ENCODE measurements at places on chromosomes 16 and 17.
A peak's percentile ranks its signal among the peaks of the same experiment; 100 is the strongest.

DNA sequence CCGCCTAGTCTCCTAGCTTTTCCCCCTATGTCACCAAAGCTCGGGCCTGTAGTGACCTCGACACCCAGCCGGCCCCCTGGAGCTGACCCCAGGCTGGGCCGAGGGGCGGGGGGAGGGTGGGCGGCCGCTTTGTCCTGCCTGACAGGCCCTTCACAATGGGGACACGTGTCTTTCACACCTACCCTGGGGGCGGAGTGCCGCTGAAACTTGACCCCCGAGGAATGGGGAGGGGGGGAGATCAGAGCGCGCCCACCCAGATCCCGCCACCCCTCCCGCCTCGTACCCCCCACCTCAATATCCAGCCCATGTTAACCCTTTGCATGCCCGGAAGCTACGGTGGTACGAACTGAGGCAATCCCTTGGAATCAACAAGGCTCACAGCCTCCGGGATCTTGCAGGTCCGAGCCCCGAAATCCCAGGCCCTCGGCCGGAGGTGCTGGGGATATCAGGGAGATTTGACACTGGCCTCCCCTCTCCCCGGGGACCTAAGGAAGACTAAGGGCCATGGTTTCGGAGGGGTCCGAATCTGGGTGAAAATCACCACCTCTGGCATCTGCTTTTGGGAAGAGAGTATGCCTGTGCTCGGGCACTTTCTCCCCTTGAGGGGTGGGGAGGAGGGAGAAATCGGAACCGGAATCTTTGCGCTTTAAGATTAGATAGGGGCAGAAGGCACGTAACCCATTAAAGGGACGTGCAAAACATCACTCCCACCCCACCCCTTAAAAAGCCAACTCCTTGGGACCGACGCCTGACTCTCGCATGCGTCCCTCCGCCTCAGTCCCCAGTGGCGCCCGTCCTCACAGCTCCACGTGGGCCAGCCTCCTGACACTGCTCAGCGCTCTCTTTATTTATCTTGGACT, 2.6 kb downstream of the NOG start:
- no peak for DNase-seq

GRCh38 chr16:69712277-69712676, 14.1 kb downstream of the NQO1 start:
- DNase-seq: no peak

DNA sequence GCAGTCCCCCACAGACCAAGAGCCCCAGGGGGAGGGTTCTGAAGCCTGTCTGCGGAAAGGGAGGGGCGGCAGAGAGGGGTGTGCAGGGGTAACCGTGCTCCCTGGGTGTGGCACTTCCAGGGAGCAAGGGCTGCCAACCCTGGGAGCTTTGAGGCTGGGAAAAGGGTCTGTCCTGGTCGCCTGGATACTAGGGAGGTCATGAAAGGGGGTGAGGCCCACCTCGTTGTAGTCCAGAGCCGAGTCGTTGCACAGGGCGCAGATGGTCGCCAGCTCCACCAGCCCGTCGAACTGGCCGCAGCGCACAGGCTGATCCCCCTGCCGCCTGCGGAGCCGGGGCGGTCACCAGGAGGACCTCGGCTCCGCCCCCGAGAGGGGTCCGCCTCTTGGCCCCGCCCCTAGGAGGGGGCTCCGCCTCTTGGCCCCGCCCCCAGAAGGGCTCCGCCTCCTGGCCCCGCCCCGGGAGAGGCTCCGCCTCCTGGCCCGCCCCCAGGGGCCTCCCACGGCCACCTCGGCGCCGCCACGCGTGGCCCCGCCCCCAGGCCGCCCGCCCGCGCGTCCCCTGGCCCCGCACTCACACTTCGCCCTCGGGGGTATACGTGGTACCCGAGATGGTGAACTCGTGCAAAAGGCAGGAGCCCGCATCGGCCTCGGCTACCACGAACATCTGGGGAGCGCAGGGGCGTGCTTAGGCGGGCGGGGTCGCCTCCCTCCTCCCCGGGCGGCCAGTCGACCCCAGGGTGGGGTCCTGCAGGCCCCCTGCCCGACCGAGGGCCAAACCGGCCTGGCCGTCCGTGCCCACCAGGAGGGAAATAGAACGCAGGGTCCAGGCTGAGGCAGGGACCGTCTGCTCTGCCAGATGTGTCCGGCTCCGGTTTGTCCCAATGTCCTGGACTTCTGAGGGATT, 19.5 kb downstream of the ATP2A3 start:
- peak; percentile 10 for DNase-seq

- no peak for DNase-seq
Observed at GRCh38 chr16:75048054-75048453, 49.2 kb downstream of the ZNRF1 start.

- no peak for DNase-seq
Observed at GRCh38 chr17:58329035-58329809, 627 bp upstream of the TSPOAP1 start.

DNA sequence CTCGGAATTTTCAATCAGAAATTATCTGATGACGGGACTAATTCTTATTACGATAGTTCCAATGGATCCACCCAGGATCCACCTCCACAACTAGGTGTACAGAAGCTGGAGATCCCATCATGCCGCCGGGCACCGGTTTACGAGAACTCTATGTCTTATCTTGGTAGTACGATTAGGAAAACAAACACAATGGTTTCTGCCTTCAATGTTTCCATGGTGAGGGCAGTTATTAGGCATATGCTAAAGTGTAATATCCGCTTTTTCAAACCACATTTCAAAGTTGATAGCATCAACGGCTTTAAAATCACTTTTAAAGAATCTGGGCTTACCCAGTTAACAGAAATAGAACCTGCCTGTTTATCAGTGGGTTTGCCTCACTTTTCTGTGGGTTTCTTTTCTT, 705.7 kb downstream of the MAF start:
- no peak for DNase-seq

DNA sequence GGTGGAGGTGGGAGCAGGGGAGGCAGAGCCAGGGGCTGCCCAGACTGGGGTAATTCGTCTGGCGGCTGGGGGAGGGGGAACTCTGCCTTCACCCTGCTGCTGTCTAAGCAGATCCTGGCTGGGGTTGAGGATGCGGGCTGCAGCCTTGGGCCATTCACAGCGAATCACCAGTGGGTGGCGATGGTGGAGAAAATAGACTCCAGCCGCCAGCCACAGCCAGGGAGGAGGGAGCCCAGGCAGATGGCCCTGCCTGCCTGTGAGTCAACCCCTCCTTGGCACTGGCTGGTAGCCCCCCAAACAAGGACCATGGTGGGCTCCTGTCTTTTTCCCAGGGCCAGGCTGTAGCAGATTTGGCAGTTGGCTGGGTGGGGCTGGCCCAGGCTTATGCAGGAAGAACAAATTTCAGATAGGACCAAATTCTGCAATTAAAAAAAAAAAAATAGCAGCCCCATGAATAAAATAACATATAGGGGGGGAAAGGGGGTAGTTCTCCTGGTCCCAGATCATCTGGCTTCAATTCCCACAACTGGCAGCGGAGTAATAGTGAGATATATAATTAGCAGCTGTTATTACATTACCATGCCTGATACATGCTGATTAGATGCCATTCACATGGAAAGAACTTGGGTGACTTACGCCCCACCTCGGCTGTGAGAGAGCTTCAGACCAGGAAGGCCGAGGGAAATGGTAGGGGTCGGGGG, 41.5 kb upstream of the CDH5 start:
- peak; percentile 28 for DNase-seq

- DNase-seq: peak; percentile 41
Observed at GRCh38 chr16:46629331-46630219, 8.4 kb upstream of the SHCBP1 start.

GRCh38 chr16:87420026-87421002, 28.2 kb downstream of the MAP1LC3B start:
- no peak for DNase-seq

DNA sequence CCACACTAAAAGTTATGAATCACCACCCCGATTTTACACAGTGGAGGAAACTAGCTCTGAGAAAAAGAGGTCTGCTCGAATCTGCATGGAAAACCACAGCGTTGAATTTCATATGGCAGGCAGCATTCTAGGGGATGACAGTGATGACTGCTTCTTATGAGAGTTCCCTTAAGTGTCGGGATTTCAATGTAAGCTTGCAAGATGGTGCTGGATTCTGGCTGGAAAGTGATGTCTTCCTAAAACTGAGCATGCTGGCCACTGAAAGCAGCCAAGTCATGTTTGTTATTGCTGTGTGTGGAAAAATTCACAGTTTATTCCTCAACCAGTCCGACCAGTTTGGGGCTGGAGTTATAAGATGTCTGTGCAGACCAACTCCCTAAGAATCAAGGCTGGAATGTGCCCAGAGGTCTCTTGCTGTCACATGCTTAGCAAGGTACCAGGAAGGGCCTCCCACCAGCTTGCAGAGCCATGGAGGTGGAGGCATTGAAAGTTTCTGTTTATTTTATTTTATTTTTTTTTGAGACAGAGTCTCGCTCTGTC, 37.2 kb upstream of the GAN start:
- no peak for DNase-seq

GRCh38 chr17:35666967-35667532, 64.4 kb upstream of the RASL10B start:
- peak; percentile 40 for DNase-seq

GRCh38 chr16:728131-728889, 1.4 kb downstream of the HAGHL start:
- DNase-seq: peak; percentile 63

GRCh38 chr16:86406056-86406455, 104.3 kb upstream of the FOXF1 start:
- no peak for DNase-seq

GRCh38 chr16:65059406-65059980, 62.4 kb downstream of the CDH11 start:
- DNase-seq: no peak

DNA sequence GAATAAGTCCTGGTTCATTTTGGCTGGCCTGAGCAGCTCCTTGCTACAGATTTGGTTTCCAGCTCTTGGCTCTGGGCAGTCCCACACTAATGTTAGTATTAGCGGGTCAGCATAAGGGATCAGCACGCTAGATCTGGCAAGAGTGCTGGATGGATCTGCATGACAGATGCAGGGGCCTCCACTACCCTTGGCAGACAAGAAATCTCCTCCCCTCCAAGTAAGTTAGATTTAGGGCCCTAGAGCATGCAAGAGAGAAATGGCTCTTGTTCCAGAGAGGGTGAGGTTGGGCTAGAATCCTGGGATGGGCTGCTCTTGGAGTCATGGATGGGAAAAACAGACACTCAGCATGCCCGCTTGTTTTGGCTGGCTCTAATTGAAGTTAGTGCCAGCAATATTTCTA, 414.3 kb downstream of the RBFOX1 start:
- DNase-seq: no peak

GRCh38 chr16:89437251-89437987, 52.9 kb downstream of the ANKRD11 start:
- DNase-seq: no peak

DNA sequence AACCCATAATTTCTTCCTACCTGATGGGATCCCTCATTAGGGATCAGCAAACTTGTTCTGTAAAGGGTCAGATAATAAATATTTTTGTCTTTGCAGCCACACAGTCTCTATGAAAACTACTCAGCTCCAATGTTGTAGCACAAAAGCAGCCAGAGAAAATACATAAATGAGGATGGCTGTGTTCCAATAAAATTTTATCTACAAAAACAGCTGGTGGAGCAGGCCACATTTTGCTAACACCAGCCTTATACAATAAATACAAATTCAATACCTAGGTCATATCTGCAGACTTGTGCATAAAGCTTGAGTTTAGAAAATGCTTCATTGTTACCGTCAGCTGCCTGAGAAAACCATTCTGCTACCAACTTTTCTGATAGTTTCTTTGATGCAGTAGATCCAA, 38.4 kb upstream of the INTS2 start:
- no peak for DNase-seq

DNA sequence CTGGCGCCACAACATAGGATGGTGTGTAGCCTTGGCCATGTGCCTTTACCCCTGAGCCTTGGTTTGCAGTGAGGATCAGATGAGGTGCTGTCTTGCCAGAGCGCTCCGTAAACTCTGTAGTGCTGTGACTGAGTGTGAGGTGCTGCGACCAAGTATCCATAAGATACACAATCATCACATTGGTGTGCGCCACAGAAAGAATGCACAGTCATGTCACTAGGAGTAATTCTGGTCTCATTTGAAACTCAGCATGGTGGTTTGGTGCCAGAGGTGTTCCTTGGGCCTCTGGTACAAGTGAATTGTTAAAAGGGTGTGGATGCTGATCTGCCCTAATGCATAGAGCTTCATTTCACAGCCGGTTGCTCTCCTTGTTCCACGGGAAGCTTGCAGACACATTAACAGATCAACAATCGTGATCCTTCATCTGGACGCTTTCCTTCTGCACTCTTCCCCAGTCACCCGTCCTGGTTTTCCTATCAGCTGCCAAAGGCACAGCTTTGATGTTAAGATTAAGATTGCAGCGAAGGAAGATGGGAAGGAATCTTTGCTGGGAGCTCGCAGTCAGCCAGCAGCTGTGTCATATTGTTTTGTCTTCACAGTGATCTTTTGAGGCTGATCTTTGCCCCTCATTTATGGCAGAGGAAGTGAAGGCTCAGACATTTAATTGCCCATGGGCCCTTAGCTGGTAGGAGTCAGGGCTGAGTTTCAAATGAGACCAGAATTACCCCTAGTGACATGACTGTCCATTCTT, 79.1 kb downstream of the KSR1 start:
- DNase-seq: no peak

DNA sequence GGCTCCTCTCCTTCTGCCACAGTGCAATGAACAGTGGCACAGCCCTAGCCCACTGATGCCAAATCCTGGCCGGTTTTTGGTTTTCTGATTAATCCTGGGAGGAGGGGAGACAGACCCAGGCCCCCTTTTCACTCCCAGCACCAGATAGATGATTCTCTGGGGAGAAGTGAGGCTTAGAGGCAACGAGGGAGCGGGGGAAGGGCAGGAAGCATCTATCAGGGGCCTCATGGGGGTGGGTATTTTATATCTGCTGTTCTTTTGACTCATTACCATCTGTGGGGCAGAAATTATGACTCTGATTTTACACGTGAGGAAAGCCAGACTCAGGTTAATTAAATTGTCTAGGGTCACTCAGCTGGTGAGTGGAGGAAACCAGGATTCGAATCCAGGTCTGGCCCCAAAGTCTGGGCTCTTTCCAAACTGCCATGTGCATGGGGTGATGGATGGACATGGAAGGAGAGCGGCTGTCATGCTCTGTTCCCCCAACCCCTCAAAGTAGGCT, 79.4 kb downstream of the MRM1 start:
- DNase-seq: no peak

DNA sequence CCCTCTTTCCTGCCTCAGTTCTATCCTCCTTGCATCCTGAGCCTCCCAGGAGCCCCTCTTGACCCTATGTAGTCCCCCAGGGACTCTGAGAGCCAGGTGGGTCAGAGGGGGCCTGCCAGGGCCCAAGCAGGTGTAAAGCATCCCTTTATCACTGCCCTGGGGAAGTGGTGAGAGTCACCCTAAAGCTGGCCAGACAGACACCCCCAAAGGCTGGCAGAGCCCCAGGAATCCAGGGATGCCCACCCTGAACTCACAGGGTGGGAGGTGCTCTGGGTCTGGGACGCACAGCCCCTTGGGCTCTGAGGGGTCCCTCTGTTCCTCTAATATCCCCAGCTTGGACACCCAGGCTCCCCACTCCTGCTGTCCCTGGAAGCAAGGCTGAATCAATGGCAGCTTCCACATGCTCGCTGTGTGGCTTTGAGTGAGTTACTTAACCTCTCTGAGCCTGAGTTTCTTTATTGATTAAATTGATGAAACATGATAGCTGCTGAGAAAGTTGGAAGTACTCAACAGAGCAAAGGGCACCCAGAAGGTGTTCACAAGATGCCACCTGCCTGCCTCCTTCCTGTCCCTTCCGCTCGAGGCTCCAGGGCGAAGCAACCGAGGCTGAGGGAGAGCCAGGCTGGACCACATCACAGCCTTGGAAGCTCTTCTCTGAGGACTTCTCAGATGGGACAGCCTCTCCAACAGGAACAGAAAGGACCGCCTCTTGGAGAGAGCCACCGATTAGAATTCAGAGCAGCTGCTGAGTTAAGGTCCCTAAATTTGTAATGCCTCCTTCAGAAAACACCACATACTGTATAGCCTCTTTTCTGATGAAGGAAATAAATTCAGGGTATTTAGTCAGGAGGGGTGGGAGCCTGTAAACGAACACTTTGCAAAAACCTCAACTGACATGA, 67.1 kb upstream of the DOC2B start:
- no peak for DNase-seq
